CD4-positive, alpha-beta T cell treated with Interleukin-17A for 1 hour (primary cell): ENCODE measurements at places on chromosomes 2 and 18.

GRCh38 chr2:152505495-152505906, 170.5 kb downstream of the FMNL2 start:
- DNase-seq: no peak

DNA sequence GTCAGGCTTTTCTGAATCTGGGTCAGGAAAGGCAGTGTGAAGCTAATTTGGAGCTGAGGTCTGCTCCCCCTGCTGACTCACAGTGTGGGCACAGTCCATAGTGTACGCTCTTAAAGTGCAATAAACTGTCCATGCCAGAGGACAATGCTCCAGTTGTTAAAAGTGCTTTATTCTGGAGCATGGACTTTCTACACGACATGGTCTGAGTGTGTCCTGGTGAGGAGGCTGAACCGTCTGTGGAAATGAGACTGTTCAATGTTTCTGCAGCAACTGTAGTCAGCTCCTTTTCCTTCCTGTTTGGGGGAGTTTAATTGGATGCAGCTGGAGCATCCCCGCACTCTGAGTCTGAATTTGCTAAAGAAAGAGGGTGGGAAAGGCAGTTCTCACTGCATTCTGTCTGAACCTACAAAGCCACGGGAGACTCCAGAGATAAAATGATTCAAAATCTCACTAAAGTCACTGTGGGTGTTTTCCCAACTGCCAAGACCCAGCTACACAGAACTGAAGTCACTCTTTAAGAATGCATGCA, 110.2 kb upstream of the TRIB2 start:
- DNase-seq: peak; percentile 33

- DNase-seq: peak; percentile 58
These were observed 11.0 kb upstream of the DUSP2 start for GRCh38 chr2:96156011-96156820.

GRCh38 chr2:195471807-195472206, 185.2 kb upstream of the SLC39A10 start:
- DNase-seq: no peak

DNA sequence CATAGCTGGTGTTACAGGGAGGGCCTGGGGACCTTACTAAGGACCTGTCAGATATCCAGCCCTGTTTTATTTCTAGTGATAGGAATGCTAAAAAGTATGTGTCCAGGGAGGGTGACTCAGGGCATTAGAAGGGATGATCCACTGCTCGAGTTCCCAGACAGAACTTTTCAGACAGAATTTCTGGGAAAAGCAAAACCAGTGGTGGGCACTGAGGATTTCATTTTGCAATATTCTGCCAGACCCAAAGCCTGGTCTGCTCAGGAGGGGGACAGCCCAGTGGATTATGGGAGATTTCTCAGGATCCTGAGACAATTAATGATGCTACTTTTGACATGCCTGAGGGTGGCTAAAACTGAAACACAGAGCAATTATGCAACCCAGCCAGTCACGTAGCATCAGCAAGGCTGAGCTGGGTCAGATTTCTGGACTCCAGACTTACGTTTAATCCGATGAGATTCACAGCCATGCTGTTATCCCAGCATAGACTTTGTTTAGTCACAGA, 4.7 kb upstream of the KCNE4 start:
- DNase-seq: no peak

- peak; percentile 10 for DNase-seq
These were observed 8.4 kb downstream of the YPEL5 start for GRCh38 chr2:30155202-30155601.
